OCI-M1 (cell line): ENCODE measurements at places on chromosomes 1 and 21.

DNA sequence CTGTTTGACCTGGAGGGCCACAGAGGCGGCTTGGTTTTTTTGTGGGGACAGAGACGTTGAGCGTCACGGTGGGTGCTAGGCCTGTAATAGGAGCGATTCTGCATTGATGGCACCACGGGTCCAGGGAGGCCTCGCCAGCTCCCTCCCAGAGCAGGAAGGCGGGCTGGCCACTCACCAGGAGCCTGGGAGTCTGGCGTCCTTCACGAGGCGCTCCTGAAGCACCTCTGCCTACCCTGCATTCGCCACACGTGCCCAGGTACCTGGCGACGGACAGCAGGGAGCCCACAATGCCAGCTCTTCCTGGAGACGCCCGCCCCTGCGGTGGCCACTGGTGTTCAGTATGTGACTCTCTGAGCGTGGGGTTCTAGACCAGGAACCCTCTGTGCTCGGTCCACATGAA lies 69.9 kb upstream of the TRAPPC10 start:
- no peak for DNase-seq

- DNase-seq = no peak
Measured at GRCh38 chr21:35682904-35683549, 377.3 kb downstream of the SETD4 start.

GRCh38 chr1:64116537-64116936 lies 86.9 kb upstream of the UBE2U start:
- no peak for DNase-seq

GRCh38 chr1:192506741-192507155 lies 68.8 kb upstream of the RGS1 start:
- DNase-seq = peak; percentile 66

DNA sequence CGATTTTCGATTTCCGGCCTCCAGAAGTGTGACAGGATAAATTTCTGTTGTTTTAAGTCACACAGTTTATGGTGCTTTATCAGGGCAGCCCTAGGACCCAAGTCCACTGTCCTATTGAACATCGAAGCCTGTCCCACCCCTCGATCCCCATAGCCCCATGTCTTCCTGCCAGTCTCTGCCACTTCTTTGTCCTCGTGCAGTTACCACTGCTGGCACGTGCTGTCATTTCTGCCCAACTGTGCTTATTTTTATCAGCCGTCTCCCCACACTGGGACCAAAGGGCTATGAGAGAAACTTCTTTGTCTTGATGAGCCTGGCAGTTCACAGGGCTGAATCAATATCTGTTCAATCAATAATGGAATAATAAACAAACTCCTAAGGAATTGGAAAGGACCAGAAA lies 146.7 kb downstream of the PSMG1 start:
- DNase-seq = no peak

GRCh38 chr21:35601211-35601610 lies 459.1 kb downstream of the SETD4 start:
- DNase-seq = no peak

DNA sequence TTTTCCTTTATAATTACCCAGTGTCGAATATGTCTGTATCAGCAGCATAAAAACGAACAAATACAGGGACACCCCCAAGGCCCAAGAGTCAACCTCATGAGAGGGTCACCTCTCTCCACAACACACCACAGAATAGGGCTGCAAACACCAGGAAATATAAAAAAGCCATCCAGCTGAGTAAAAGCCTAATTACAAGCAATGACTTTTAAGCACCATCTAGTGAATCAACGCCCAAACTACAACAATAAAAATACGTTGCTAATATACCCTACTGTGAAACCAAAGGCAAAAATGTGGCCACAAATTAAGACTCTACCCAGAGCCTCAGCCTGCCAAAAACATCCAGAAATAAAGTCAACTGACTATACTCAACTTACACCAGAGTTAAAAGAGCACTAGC lies 817.9 kb upstream of the NEGR1 start:
- DNase-seq = peak; percentile 9

DNA sequence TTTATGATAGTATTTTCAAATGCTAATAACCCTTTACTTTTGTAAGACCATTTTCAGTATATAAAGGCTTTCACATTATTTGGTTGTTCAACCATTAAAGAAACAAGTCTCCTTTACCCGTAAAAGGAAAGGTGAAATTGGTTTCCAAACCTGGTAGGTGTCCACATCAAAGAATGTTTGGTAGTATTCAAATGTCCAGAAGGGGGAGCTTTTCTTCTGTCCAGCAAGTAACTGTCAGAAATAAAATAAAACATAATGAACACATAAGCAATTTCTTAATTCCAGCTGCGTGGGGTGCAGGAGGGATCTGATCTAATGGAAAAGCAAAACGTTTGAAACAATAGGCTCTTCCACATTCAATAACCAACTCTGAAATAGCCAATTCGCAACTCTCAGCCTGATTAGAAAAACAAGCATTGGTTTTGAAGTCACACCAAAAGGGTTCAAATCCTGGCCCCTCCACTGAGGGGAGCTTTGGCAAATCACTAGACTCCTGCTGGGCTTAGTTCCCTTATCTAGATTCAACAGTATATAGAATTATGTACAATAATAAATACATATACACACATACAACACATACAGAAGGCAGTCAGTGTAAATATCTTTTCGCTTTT lies 11.0 kb downstream of the YIPF1 start:
- peak; percentile 67 for DNase-seq

DNA sequence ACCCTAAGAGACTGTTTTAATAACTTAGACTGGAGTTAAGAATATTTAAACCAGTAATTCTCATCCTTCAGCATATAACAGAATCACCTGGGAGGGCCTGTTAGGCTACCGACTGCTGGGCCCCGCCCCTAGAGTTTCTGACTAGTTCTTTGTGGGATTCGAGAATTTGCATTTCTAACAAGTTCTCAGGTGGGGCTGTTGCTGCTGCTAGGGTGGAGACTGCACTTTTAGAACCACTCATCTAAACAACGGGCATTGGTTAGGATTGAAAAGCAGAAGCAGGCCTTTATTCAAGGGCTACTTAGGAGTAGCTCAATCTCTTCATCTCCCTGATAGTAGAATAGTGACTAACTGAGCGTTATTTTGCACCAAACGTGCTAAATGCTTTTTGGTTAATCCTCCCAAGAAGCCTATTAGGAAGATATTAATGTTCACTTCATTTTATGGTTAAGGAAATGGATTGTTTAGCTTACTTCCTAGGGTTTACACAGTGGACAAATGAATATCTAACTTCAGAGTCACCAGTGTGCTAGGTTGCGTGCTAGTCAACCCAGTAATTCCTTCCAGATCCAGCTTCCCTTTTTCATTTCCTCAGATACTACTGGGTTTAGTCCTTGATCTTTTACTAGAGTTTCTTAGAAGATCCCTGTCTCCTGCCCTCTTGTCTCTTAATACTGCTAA lies 31.1 kb upstream of the UAP1 start:
- DNase-seq = no peak

- peak; percentile 71 for DNase-seq
Measured at GRCh38 chr1:154221278-154222001, 685 bp downstream of the UBAP2L start.

DNA sequence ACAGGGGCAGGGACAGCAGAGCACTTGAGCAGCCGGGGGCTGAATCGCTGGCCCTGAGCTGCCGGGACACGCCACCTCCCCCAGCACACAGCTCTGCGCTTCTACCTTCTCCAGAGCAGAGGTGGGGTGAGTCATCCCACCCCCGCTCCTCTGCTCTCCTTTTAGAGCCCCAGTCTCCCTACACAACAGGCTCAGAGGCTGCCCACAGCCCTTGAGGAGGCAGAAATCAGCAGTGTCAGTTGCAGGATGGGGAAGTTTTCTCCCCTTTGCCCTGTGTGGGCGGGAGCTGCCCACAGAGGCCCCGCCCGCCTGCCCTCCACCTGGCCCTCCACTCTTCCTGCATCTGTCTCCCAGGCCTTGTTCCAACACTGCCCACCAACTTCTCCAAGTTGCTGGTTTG lies 94.6 kb downstream of the STUM start:
- DNase-seq = peak; percentile 69

- peak; percentile 86 for DNase-seq
Measured at GRCh38 chr1:85307987-85308832, 31.8 kb upstream of the BCL10 start.

- peak; percentile 9 for DNase-seq
Measured at GRCh38 chr1:223244366-223245103, 101.5 kb upstream of the TLR5 start.

- no peak for DNase-seq
Measured at GRCh38 chr1:159172614-159173291, 1.3 kb downstream of the CADM3 start.

- DNase-seq = no peak
Measured at GRCh38 chr1:225469051-225469450, 41.2 kb upstream of the LBR start.
